NCI-H1048 (cell line): ENCODE measurements at places on chromosomes 16 and 17.

- no peak for DNase-seq
Measured at GRCh38 chr17:40646791-40647623, 611 bp downstream of the SMARCE1 start.

DNA sequence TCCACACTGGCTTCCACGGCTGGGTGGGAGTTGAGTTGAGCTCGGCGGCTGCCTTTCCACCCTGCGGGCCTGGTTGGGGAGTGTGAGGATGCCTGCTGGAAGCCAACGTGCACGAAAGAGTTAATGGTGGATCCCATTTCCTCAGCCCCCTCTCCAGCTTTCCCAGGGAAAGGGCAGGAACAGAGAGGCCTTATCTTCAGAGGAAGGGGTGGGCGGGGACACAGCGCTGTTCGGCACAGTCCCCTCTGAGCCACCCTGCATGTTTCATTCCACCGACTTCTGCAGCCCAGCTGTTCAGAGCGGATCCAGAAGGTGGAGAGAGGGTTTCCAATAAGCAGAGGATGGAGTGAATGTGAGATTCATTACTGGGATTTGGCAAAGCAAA lies 295.3 kb downstream of the SEC14L1 start:
- DNase-seq: no peak

- no peak for DNase-seq
Measured at GRCh38 chr17:61294286-61294685, 105.4 kb upstream of the TBX2 start.

- no peak for DNase-seq
Measured at GRCh38 chr17:63918305-63918704, 334 bp downstream of the GH1 start.

- DNase-seq: no peak
Measured at GRCh38 chr17:11499881-11500280, 98.4 kb upstream of the DNAH9 start.

- no peak for DNase-seq
Measured at GRCh38 chr17:58326609-58327362, 1.8 kb downstream of the TSPOAP1 start.

DNA sequence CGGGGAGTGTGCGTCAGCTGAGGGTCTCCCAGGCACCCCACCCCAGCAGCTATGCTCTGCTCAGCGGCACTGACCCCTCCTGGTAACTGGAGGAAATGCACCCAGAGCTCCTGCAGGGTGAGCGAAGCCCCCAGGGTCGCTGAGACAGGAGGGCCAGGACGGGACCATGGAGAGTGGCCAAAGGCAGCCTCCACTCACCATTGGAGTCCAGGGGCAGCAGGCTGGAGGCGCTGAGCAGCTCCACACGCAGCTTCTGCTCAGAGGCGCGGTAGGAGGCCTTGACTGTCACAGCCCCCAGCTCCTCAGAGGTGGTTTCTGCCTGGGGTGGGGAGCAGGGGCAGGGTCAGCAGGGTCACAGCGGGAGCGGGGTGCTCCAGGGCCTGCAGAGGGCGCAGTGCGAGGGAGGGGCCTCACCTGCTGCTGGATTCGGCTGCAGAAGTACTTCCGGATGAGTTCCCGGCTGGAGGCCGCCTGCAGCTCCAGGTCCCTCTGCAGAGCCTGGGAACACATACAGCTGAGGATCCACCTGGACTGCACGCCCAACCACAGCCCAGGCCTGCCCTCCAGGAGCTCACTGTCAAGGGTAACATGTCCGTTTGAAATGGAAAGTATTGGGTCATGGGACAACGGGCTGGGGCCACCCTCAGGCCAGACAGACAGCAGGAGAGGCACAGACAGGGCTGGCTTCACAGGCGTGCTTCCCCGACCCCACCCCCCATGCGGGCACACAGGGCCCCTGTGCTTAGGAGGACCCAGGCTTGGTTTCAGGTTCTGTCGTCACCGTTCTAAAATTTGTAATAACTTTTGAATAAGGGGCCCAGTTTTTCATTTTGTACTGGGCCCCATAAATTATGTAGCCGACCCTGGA lies 13.8 kb downstream of the UNC13D start:
- DNase-seq: no peak

GRCh38 chr17:28720247-28720996 lies 637 bp downstream of the RPL23A start:
- no peak for DNase-seq

DNA sequence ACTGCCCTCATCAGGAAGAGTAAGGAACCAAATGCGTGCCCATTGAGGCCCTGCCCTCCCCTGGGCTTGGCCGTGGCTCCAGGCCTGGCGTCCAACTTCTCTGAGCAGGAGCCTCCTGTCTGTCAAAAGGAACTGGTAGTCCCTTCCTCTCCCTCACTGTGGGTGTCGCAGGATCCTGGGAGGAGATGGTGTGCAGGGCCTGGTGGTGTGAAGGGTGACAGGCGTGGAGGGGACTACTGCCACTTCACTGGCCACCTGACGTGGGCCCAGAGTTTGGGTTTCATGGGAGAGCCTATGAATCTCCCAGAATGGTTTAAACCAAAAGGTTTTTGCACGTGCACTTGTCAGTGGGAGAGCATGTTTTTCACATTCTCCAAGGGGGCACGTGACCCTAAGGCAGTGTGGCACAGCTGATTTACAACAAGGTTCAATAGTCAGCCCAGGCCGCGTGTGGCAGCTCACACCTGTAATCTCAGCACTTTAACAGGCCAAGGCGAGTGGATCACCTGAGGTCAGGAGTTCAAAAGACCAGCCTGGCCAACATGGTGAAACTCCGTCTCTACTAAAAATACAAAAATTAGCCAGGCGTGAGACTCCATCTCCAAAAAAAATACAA lies 12.5 kb downstream of the ARL2BP start:
- DNase-seq: no peak
